ENCODE measurements at places on chromosomes 3 and 15.

DNA sequence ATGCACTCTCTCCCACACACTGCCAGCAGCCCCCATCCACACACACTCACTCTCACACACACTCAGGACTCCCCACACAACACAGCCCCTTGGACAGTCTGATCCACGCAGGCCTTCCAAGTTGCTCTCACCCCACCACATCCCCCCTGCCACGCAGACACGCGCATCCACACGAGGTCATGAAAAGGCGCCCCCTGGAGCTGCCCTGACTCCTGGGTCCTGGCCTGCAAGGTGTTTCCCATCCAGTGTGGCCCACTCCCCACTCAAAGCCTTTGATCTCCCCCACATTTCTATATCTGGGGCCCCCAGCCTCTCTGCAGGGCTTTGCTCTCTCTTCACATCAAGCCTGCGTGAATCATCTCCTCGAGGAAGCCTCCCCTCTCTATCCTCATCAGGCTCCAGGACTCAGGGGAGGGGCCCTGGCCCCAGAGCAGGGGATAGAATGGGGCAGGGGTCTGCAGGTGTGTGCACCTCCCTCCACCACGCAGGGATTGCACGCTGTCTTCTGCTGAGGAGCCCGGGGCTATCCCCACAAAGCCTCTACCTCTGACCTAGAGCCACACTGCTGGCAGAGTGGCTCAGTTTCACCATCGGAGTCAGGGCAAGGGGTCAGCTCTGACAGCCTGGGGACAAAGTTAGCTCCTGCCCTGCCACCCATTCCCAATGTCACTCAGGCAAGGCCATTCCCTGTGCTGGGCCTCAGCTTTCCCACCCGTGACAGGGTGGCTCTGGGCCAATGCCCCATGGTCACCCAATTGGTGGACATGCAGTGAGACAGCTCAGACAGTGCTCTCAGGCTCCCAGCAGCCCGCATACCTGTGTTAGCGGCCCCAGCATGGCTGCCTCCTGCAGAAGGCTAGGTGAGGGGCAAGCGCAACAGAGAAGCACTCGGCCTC is 6.4 kb downstream of the MYL3 start:
- no peak for DNase-seq

DNA sequence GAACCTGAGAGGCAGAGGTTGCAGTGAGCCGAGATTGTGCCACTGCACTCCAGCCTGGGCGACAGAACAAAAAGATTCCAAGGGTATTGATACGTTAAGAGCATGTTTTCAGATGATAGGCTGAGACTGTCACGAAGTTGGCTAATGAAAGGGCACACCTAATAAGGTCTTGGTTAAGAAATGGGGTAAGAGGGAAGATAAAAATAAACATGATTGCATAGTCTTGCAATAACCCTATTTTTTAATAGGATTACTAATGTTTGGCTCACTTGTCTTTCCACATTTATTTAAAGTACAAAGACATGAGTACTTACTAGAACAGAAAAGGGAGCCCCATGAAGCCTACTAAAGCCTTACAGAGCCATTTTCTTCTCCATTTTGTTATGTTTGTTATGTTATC is 109.0 kb downstream of the FRMD4B start:
- no peak for DNase-seq

- no peak for DNase-seq
Measured at GRCh38 chr3:89395456-89395855, 288.0 kb downstream of the EPHA3 start.

GRCh38 chr3:28575100-28575745 is 226.6 kb upstream of the AZI2 start:
- no peak for DNase-seq

DNA sequence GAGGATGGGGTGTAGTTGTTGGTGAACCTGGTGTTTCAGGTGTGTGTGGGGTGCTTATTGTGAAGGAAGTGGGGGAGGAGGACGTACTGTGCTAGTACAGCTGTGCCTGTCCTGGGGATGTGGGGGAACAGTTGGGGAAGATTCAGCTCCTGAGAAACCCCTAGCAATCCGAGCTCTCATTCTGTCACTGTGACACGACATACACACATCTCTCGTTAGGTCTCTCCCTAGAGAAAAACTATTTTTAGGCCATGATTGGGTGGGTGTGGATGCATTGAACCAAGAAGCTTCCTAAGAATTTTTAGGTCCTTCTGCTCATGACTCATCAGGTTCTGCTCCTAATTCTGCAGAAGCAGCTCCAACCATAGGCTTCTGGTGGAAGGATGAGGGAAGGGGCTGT is 54.3 kb downstream of the SLC30A4 start:
- DNase-seq = no peak

DNA sequence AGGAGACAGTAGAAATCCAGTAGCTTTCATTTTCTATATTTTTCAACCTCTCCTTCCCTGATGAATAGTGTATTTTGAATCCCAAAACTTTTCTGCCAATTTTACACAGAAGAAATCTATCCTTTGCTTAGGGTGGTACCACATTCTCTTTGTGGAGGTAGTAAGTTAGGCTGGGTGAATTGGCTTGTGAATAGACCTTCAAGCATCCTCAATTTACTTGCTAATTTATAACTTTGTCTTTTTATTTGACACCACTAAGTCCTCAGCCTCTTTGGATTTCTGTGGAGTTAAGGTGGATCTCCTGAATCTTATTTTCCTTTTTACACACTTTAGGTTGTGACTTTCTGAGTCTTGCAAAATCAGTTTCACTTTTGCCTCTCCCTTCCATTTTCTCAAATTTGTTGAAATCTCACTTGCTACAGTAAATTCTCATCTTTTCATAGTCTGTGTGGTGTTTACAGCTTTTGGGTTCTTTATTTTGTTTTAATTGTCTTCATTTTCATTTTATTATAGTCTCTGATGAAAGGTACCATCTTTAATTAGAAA is 5.7 kb upstream of the PLSCR1 start:
- no peak for DNase-seq

DNA sequence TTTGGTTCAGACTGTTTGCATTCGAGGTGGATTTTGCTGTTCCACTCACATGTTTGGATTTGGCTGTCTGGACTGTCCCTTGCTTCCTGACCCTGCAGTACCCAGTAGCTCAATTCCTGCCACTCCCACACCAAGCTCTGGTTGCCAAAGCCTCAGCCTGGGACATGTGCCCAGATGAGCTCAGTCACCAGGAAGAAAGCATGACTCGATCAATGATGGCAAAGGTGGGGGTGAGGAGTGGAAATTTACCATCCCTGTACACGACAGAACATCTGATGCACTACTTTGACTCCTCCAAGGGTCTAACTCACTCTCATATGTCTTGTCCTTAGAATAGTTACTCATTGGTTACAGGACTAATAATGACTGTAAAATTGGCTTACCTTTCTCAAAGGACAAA is 45.2 kb downstream of the ZNF385D start:
- DNase-seq = peak; percentile 66

DNA sequence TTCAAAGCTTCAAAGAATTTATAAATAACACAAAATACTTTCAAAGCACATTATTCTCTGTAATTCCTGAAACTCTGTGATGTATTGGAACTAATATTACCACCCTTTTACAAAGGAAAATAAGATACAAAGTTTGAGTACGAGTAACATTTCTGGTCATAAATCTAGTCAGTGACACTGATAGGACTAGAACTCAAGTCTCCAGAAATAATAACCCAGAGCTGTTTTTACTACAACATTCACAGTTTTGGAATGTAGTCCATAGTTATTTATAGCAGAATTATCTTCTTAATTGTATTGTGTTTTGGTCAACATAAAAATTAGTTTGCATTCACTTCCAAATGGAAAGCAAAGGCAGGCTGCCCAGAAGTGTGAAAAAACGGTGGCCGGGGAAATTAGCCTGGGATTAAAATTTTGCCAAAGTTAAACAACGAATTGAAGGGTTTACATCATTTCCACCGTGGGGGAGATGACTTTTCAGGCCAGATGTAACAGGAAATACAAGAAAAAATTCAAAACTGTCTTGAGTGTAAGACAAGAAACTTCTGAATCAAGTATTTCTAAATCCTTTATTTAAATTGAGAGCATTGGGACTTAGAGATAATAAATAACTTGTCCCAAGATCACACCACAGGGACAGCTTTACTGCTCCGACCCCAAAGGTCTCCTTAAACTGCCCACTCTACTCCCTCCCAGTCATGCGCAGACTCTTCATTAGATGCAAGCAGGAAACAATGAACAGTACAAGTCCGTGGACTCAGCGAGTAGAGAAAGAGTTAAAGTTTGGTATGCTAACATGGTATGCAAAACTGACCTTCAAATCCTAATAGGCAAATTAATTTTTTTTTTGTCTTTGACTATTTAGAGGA is 74.3 kb upstream of the VGLL4 start:
- DNase-seq = no peak

GRCh38 chr15:85336880-85337279 is 43.5 kb upstream of the AKAP13 start:
- no peak for DNase-seq

- no peak for DNase-seq
Measured at GRCh38 chr15:91275844-91276243, 175.8 kb downstream of the SV2B start.

GRCh38 chr3:56725175-56725574 is 42.1 kb upstream of the TASOR start:
- DNase-seq = no peak

DNA sequence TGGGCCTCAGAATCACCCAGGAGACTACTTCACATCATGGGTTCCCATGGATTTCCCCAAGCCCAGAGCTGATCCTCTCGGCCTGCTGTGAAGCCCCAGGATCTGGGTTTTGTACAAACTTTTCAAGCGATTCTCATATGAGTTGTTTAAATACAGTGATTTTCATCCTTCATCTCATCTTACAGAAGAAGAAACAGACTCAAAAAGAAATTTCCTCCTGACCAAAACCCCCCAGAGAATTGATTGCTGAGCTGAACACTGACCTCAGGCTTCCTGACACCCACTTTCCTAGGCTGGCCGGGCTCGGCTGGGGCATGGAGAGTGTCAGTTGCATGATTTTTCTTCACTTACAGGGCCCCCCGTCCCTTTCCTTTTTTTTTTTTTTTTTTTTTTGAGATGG is 60.3 kb downstream of the BDH1 start:
- no peak for DNase-seq

DNA sequence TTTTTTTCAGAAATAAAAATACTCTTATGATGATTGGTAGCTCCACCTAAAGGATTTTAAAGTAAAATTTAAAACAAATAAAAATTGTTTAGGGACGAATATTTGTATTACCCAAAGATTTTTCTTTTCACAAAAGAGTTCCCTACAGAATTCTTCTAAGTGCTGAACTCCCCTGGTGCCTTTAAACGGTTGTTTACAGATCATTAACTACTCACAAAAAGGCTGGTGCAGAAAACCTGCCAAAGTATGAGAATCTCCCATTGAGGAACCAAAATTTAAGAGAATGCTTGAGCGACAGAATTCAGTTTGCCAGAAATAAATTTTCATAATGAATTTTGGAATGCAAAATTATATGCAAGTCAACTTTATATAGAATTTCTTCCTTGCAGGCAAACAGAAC is 497.8 kb upstream of the NR2F2 start:
- no peak for DNase-seq

- DNase-seq = no peak
Measured at GRCh38 chr3:195122261-195122660, 148.7 kb downstream of the XXYLT1 start.

GRCh38 chr3:78647726-78648125 is 1120.1 kb downstream of the ROBO1 start:
- DNase-seq = no peak

DNA sequence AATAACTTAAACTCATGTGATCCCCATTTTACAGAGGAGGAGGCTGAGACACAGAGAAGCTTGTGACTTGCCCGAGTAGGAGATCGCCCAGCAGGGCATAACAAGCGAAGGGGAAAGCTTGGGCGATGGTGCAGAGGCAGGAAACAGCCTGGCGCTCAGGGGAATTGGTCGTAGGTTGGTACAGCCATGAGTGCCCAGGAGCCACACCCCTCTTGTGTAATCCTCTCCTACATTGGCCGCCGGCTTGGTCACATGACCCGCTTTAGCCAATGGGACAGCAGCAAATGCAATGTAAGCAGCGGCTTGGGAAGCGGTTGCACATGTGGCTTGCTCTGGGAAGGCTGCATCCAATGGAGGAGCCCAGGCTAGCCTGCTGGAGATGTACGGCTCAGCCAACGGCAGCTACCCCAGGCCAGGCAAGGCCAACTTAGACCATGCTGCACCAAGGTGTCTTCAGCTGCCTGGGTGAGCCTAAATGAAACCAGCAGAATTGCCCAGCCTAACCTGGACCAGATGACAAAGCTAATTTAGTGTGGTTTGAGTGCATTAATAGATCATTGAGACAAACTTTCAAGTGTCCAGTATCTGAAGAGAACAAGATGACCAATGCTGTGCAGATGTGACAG is 50.3 kb upstream of the SLC6A6 start:
- no peak for DNase-seq

DNA sequence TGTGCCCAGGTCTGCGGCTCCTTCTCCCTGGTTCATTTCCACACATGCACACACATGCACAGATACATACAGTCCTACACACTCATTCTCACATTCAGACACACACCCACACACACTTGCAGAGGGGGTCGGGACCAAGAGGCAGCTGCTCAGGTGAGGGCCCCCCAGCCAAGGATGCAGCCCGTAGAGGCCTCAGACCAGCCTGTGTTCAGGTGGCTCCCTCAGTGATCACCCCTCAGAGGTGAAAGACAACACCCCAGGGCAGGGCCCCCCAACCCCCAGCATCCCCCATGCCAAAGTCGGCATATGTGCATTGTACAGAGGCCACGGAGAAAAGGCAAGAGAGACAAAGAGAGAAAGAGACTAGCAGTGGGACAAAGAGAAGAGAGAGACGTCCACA is 5.9 kb upstream of the CORO2B start:
- DNase-seq = no peak
